ENCODE measurements at places on chromosomes 16 and 17. TPM values are rescaled to one million over a fixed set of nuclear protein-coding genes. Genes with fewer than 3 reads are reported as not detected.

Gene CHP2
- total RNA-seq = 0.99 TPM

Gene OTOP2
- total RNA-seq = not detected

Gene CDK3
- total RNA-seq = 10.0 TPM

Gene HOXB9
- total RNA-seq = 8.2 TPM

GRCh38 chr16:58264007-58264406 lies 30.8 kb downstream of the PRSS54 start:
- H3K27ac ChIP-seq = no peak overlapping the region
- H3K4me1 ChIP-seq = no peaks in the 10 kb centered on the region
- no peak overlapping the region for H3K4me3 ChIP-seq
- H3K36me3 ChIP-seq = no peaks in the 10 kb centered on the region
